ENCODE measurements at places on chromosomes 6 and 20.

DNA sequence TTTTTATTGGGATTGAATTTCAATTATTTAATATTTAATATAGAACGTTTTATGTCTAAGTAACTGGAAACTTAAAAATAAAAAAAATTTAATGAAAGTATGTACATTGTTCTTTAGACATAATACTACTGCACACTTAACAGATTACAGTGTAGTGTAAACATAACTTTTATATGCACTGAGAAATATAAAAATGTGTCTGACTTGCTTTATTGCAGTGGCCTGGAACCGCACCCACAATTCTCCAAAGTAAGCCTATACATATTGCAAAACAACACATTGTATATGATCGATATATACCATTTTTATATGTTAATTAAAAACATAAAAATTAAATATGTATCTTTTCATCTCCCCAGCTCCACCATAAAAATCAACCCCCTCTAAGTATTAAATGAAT lies 42.8 kb downstream of the GFOD1 start:
- DNase-seq = no peak

- no peak for DNase-seq
These were observed 104.4 kb upstream of the LAMP5 start for GRCh38 chr20:9409981-9410380.

DNA sequence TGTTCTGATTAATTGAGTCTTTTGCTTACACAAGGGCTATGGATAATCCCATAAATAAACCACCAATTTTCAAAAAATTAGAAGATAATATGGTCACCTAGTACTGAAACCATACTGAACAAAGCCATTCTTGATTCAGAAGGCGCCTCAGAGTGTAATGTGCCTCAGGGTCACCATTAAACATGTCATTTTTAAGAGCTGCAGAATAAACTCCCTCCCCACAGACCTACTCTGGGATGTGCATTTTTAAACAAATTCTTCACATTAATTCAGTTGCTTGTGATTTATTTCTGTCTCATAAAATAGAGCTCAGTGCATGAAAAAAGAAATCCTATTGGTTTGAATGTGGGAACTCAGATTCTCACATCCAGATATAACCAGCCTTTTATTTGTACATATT lies 202.1 kb upstream of the HEY2 start:
- no peak for DNase-seq

DNA sequence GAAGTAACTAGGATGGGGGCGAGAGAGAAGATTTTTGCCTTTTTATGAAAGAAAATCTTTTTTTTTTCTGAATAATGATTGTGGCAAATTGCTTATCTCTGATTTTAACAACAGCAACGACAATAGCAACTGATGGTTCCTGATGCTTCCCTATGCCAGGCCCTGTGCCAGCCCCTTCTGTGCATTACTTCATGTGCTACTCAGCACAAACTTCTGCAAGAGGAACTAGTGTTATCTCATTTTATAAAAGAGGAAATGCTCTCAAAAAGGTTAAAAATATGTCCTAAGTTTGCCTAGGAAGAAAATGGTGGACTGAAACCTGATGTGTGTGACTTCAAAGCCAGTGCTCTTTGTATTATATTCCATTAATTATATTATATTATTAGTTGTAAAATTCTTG lies 74.0 kb upstream of the RALGAPA2 start:
- DNase-seq = no peak

DNA sequence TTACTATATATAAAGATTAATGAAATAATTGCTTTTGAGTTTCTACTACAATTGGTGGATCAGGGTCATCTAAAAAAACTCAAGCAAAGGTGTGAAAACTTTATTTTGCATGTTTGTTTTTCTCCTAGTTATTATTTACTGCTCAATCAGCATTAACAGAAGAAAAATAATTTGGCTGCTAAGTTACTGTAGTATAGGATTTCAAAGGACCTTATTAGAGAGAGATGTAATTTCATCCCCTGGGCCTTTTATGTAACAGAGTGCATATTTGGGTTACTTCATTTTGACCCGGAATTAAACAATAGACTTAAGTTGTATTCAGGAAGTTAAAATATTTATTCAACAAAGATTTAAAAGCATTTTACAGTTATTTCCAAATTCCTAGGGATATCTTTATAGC lies 49.8 kb downstream of the EYA4 start:
- DNase-seq = no peak

- no peak for DNase-seq
These were observed 344.6 kb downstream of the FARS2 start for GRCh38 chr6:5605937-5606336.

GRCh38 chr6:167415441-167415961 lies 90.6 kb downstream of the TTLL2 start:
- no peak for DNase-seq

- DNase-seq = no peak
These were observed 7.7 kb upstream of the KIZ start for GRCh38 chr20:21118138-21118537.

GRCh38 chr20:41592516-41593216 lies 25.5 kb downstream of the CHD6 start:
- DNase-seq = no peak

DNA sequence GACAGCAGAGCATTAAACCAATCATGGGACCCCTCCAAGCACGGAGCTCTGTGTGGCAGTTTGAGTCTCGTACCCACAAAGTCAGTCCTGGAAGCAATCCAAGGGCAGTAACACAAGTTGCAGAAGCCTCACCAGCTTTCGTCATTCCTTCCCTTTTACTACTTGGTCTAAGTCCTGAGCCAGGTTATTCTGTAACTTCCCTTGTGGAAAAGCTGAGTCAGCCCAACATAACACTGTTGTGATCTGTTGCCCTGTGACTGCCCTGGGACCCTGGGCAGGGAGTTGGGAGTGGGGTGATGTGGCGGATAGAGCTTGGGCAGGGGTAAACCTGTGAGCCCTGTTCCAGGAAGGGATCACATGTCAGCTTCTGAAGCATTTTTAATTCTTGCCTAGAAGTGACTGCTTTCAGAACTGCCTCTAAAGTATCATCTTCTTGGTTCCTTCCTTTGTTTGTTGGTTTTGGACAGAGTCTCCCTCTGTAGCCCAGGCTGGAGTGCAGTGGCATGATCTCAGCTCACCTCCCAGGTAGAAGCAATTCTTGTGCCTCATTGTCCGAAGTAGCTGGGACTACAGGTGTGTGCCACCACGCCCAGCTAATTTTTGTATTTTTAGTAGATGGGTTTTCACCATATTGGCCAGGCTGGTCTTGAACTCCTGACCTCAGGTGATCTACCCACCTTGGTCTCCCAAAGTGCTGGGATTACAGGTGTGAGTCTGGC lies 183.7 kb upstream of the JAG1 start:
- no peak for DNase-seq

DNA sequence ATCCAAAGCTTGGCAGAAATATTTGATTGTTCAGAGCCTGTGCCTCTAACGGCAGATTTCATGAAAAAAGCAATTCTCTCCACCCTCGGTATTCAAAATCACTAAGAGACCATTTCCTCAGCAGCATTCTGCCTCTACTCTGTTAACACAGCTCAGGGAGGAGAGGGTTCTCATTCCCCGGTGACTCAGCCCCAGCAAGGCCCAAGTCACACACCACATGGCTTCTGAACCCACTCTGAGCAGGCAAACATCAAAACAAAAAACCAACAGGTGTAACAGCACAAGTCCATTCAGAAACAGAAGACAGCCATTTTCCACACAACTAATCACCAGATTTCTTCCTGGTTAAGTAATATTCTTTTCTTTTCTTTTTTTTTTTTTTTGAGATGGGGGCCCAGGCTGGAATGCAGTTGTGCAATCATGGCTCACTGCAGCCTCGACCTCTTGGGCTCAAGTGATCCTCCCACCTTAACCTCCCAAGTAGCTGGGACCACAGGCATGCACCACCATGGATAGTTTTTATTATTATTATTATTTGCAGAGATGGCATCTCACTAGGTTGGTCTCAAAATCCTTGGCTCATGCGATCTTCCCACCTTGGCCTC lies 55.4 kb downstream of the GFOD1 start:
- no peak for DNase-seq

GRCh38 chr20:21702553-21703470 lies 2.7 kb upstream of the PAX1 start:
- peak; percentile 60 for DNase-seq

DNA sequence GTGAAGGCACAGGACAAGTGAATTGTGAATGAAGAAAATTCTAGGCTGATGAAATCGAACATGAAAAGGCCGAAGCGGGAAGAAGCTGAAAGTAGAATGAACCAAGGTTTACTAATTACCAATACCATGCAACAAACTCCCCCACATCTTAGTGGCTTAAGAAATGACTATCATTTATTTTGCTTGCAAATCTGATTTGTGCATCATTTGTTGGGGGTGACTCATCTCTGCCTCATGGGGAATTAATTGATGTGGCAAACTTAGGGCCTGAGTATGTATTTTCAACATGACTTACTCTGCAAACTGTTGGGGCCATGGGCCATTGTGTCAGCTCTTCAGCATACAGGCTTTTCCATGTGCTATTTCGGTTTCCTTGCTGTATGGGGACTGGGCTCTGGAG lies 26.8 kb downstream of the PPP1R14C start:
- no peak for DNase-seq

- no peak for DNase-seq
These were observed 181.9 kb downstream of the HAO1 start for GRCh38 chr20:7758406-7758805.

GRCh38 chr6:81720427-81720826 lies 32.1 kb downstream of the TENT5A start:
- DNase-seq = no peak

GRCh38 chr20:13089950-13090469 lies 81.2 kb downstream of the SPTLC3 start:
- DNase-seq = no peak

DNA sequence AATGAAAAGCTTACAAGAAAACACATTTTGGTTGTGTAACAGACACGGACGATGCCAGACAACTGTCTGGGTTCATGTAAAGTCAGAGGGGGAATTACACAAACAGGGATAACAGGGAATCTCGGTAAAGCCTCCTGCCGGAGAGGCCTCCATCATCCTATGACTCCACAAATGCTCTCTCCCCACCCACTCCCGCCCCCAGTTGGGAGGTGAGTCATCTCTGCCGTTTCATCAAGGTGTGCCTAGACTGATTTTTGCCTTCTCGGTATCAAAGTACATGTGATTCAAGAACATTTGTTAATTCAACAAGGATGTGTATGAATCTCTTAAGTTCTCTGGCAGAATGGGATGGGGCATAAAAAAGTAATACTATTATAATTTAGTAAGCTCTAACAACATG lies 304.9 kb upstream of the PRDM1 start:
- DNase-seq = no peak

GRCh38 chr6:91088976-91089375 lies 502.1 kb upstream of the MAP3K7 start:
- no peak for DNase-seq

GRCh38 chr6:107030151-107030550 lies 2.2 kb downstream of the MTRES1 start:
- no peak for DNase-seq

- DNase-seq = no peak
These were observed 673.3 kb downstream of the KIF16B start for GRCh38 chr20:15899967-15900366.

DNA sequence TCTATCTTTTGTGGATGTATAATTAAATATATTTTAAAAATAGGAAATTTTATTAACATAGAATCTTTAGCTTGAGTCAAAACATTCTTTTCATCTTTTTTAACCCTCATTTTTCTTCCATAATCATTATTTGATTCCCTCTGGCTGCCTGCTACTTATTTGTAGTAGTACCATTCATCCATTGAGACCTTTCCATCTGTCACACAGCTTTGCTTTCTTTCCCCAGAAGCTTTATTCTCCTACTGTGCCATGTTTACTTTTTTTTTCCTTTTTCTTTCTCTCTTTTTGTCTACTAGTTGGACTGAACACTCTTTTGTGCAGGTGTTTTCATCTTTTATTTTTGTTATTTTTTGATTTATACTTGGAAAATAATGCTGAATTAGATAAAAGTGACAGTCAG lies 522.6 kb upstream of the MMS22L start:
- no peak for DNase-seq

- DNase-seq = no peak
These were observed 251.2 kb downstream of the GJA1 start for GRCh38 chr6:121686611-121687023.

GRCh38 chr6:101125380-101125971 lies 244.3 kb upstream of the ASCC3 start:
- no peak for DNase-seq

- peak; percentile 4 for DNase-seq
These were observed 279.7 kb downstream of the CDH4 start for GRCh38 chr20:61531553-61532345.

- DNase-seq = no peak
These were observed 7.1 kb downstream of the ELOVL2 start for GRCh38 chr6:11036977-11037430.

DNA sequence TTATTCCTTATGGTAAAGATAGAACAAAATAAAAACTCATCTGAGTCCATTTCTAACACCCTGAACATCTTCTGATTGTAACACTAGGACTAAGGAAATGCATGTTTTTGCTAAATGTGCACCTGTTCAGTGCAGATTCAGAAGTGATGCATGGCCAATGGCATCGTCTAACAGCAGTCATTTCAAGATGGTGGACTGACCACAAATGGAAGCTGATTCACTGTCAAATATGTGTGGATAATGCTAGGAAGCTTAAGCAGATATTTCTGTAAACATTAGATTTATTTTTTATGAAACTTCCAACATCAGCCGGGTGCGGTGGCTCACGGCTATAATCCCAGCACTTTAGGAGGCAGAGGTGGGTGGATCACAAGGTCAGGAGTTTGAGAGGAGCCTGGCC lies 394.8 kb downstream of the SAMD5 start:
- DNase-seq = no peak

GRCh38 chr6:169072127-169073042 lies 181.3 kb downstream of the THBS2 start:
- DNase-seq = no peak

GRCh38 chr20:13611611-13612125 lies 27.1 kb downstream of the TASP1 start:
- no peak for DNase-seq

- peak; percentile 30 for DNase-seq
These were observed 544 bp downstream of the SMIM29 start for GRCh38 chr6:34248198-34248726.

- no peak for DNase-seq
These were observed 44.2 kb downstream of the ZNF831 start for GRCh38 chr20:59207742-59208357.

- DNase-seq = peak; percentile 49
These were observed 14.7 kb downstream of the HLA-F start for GRCh38 chr6:29737707-29738630.

- no peak for DNase-seq
These were observed 20.4 kb downstream of the GCNT2 start for GRCh38 chr6:10541591-10541990.

- no peak for DNase-seq
These were observed 79.4 kb downstream of the JAG1 start for GRCh38 chr20:10594296-10594868.

GRCh38 chr20:50678169-50678898 lies 13.0 kb downstream of the RIPOR3 start:
- no peak for DNase-seq

DNA sequence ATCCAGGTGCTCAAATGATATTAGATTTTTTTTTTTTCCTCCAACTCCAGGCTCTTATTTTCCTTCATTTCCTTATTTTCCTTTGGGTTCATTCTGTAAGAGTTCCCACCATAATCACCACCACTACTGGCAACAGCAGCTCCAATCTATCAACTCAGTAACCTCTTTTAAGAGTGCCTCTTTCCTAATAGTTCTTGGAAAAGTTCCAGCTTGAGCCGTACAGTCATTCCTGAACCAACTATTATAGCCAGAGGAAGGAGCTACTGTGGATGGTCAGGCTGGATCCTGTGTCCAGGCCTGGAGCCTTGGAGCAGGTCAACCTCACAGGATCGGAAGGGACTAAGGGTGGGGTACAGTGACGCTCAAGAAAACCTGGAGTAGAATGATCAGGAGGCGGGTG lies 4.2 kb upstream of the ANGPT4 start:
- no peak for DNase-seq

Measured in NCI-H446 (cell line).